Right lobe of liver (tissue), 6 donors: ENCODE measurements at places on chromosomes 4 and X.

DNA sequence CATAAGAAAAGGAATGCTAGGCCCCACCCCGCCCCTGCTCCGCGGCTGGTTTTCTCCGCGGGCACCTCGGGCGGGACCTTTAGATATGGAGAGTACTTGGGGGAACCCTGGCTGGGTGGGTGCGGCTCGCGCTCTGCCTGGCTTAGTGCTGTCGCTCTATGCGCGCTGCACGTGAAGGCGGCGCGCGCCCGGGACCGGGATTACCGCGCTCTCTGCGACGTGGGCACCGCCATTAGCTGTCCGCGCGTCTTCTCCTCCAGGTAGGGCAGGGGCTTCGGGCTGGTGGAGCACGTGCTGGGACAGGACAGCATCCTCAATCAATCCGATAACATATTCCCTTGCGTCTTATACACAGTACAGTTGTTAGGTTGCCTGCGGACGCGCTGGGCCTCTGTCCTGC, 56.0 kb downstream of the MAGEB10 start:
- no peak for DNase-seq

GRCh38 chr4:5619913-5620625, 88.3 kb downstream of the EVC2 start:
- DNase-seq, result no peak

GRCh38 chrX:149982310-149982709, 44.0 kb upstream of the EOLA2 start:
- DNase-seq, result no peak

DNA sequence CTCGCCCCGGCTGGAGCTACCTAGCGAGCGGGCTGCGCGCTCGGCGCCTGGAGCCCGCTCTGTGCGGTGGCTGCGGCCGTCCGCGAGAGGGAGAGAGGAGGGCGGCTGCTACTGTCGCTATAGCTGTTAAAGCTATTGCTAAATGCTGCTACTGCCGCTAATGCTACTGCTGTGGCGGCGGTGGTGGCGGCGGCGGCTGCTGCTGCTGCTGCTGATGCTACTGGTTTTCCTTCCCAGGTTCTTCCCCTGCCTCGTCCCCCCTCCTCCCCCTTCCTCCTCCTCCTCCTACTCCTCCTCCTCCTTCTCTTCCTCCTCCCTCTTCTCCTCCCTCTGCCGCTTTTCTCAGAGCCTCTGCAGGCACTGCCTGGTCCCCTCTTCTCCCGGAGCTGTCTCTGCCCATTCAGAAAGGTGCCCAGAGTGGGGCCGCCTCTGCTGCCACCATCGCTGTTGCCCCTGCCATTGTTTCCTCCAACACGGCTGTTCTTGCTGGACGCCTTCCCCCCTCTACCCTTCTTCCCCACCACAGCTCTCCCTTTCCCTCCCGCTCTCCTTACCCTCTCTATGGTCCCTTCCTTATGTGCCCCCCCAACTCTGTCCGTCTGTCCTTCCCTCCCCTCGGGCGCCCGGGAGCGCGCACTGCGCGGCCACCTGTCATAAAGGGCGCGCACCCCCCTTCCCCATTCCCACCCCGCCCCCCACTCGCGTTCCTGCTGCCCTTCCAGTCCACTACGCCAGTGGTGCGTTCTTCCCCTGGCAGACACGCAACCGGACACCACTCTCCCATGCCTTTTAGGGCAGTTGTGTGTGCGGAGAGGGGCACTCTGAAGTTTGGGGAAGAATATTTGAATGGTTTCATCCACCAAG, at the start of gene NEXMIF:
Gene NEXMIF, minus strand, starts transcription at position 228 of the 864 bp plus-strand sequence.
- no peak for DNase-seq

- no peak for DNase-seq
These were observed 116.7 kb downstream of the AMELX start for GRCh38 chrX:11409957-11410356.

DNA sequence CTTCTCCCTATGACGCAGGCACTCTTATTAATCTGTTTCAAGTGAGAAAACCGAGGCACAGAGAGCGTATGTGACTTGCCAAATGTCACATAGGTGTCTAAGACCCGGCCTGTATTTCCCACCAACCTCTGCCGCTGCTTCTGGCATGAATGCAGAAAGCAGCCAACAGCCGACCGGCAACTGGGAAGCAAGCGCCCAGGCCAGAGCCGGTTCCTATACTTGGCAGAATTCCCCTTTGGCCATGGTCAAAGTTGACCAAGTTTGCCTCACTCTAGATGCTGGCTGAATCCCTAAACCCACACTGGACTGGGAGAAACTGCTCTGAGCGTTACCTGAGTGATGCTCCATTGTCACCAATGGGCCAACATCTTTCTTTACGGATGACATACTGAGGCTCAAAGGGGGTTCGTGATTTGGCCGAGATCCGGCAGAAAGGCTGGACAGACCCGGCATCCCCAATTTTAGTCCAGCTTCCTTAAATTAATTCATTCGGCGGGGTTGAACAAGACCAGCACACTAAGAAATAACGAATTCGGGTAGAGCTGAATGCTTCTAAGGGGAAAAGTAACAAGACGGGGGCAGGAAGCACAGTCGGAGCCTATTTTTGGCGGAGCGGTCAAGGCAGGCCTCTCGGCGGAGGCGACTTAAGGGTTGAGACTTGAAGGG, 11.2 kb downstream of the MSX1 start:
- no peak for DNase-seq

GRCh38 chr4:152640058-152640921, 39.5 kb downstream of the TMEM154 start:
- DNase-seq, result no peak

GRCh38 chr4:73740353-73740778, at the start of gene CXCL8:
CXCL8 (plus strand) TSS chr4:73740569; CDS start chr4:73740659, 90 bp downstream.
- peak; percentile 78 for DNase-seq

DNA sequence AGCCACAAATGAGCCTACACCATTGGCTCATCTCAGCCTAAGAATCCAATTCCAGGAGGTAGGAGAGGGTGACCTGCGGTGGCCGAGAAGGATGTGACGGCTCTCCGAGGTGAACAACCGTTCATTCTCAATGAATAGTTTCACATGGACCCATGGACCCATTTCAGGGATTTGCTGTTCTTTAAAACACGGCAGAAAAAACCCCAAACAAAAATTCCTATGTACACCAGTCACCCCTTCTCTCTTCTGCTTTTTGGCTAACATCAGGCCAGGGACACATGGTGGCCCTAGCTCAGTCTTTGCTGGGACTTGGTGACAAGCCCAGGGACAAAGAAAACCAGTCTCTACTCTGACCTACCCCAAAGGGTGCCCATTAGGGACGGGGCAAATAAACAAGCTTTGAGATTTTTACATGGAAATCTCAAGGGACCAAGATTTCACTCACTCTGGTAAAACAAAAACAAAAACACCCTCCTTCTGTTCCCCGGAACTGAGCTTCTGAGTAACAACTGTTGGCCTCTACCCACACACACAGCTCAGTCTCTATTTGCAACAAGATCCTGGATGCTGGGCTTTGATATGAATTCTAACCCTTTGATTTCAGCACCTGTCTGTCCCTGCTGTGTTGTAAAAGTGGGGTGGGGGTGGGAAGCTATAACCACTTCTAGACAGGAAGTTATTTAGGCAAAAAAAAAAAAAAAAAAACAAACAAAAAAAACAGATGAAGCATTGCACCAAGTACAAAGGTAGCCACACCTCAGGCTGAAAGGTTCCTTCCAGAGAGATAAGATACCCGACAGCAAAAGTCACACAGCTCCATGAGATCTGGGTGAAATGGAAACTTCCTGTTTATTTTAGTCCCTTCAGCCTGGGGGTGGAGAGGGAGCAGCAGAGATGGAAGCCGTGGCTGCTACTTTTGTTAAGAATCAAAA, 49.0 kb downstream of the DDX3X start:
- no peak for DNase-seq

DNA sequence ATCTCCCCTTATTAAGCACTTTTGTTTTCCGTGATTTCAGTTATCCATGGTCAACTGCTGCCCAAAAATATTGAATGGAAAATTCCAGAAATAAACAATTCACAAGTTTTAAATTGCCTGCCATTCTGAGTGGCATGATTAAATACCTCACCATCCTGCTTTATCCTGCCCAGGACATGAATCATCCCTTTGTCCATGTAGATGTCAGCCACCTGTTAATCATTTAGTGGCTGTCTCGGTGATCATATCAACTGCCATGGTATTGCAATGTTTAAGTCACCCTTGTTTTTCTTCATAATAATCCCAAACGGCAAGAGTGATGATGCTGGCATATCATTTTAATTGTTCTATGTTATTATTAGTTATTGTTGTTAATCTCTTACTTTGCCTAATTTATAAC, 79.8 kb upstream of the LHFPL1 start:
- DNase-seq, result no peak

GRCh38 chr4:11042760-11043159, 358.2 kb upstream of the CLNK start:
- no peak for DNase-seq

- DNase-seq, result no peak
These were observed 1.4 kb downstream of the THOC2 start for GRCh38 chrX:123731258-123731986.

DNA sequence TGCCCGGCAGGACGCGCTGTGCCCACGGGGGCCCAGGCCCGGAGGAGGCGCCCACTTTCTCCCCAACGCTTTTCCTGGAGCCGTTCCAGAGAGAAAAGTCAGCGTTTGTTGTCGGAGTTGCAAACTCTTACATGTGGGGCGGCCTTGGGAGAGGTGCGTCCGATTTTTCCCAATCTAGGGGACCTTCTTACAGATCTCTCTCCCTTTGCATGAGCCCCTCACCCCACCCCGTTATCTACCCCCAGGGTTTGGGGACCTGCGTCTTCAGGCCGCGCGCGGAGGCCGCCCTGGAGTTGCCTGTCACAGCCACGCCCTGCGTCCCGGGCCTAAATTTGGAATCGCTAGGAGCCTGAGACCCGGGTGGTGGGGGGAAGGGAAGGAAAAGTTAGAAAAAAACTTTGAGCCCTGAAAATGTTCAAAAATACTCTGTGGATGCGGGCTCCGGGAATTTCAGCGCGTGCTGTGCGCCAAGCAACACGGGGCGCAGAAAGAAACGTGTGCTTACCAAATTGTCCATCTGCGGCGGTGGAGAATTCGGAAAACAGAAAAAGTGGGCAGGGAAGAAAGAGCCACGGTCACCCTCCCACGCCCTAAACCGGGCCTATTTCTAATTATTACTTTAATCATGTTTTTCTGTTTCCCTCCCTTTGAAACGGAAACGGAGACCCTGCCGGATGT, 587 bp downstream of the CD99 start:
- peak; percentile 61 for DNase-seq

GRCh38 chr4:126298271-126298670, 983.5 kb downstream of the FAT4 start:
- DNase-seq, result no peak

DNA sequence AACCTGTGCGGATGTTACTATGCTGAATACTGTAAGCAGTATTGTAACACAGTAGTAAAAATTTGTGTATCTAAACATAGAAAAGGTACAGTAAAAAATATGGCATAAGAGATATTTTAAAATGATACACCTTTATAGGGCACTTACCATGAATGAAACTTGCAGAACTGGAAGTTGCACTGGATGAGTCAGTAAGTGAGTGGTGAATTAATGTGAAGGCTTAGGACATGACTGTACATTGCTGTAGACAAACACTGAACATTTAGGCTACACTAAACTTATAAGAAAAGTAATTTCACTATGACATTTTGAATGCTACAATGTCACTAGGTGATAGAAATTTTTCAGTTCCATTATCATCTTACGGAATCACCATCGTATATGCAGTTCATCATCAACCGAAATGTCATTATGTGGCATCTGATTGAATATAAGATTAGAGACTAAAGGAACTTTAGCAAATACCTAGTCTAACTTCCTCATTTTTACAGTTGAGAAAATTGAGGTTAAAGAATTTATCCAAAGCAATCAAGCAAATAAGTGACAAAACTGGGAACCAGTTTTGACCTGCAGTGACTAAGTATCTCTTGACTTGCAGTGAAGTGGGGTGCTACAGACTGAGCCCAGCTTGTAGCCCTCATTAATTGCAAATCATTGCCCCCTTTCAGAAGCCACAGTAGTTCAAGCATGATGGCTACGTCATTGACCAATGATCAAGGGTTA, 55.3 kb downstream of the EGF start:
- no peak for DNase-seq

GRCh38 chr4:56276547-56276946, 110.7 kb downstream of the AASDH start:
- no peak for DNase-seq

DNA sequence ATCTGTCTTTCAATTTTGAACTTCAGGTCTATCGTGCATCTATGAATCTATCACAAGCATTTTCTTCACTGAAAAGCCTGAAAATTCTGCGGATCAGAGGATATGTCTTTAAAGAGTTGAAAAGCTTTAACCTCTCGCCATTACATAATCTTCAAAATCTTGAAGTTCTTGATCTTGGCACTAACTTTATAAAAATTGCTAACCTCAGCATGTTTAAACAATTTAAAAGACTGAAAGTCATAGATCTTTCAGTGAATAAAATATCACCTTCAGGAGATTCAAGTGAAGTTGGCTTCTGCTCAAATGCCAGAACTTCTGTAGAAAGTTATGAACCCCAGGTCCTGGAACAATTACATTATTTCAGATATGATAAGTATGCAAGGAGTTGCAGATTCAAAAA, 19.7 kb downstream of the TLR7 start:
- DNase-seq, result no peak

GRCh38 chr4:138686106-138686835, 329.3 kb upstream of the NOCT start:
- DNase-seq, result no peak

DNA sequence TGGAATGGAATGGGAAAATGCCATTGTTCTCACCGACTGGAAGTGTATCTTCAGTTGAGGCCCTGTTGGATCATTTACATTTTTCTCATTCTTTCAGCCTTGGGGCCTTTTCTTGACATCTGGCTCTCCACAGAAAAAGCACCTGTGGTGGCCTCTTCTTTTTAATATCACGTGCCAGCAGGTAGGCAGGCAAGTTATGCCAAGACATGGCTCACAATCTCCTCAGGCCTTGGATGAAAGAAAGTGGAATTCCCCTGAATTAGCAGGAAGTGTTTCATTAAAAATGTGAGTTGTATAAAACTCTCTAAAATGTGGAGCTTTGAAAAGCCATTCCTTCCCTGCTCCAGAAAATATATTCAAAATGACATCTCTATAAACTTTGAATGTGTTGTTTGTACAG, 122.1 kb downstream of the FRAS1 start:
- DNase-seq, result no peak

DNA sequence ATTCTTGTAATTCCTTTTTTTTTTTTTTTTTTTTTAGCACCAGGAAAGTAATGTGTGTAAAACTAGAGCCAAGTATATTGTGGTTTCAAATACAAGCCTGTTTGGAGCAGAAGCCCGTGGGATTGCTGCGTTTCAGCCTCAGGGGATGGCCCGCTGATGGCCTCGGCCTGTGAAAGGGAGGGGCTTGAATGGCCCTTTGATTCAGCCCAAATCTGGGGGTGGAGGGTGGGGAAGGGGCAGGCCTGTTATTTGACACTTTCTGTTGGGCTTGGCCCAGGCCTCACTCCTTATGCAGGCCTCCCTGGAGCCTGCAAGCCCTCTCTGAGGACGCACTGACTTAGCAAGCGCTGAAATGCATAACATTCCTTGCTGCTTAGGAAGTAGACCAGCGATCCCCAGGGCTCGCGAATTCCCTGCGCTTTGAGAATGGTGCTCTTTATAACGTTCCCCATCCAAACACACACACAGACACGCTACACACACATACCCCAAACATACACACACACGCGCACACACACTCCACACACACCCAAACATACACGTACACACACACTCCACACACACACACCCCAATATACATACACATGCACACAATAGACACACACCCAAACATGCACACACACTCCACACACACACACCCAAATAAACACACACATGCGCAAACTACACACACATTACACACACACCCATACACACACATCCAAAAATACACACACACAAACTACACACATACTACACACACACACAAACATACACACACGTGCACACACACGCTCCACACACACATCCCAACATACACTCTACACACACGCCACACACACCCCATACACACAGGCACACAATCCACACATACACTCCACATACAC, 29.6 kb downstream of the TLR10 start:
- peak; percentile 57 for DNase-seq
